ENCODE measurements at places on chromosomes 1 and 21.

DNA sequence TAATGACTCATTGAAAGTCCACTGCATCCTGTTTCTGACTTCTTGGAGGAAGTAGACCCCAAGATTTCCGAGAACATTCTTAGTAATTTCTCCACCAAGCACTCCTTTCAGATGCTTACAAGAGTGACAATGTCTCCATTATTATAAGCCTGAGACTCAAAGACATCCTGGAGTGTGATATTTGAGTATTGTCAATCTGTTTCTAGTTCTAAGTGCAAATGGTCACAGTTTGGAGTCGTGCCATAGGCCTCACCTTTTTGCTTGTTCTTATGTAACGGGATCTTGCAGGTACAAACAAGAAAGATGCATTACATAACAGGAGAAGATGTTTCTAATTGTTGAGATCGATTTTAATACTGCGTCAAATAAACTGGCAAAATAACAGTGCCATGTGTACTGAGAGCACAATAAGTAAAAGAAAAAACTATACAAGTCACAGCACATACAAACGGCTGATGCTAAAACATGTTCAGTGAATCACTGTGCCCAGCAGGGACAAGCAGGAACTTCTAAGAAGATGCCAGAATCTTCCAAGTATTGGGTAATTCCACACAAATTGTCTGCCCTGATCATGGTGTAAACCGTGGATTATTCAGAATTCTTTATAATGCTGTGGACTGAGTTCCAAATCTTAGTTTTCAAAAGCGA, 54.1 kb downstream of the CD2 start:
- DNase-seq = no peak

GRCh38 chr1:41341772-41342562, 19.3 kb upstream of the FOXO6 start:
- no peak for DNase-seq

- DNase-seq = no peak
Measured at GRCh38 chr1:105102371-105102770, 1352.7 kb downstream of the AMY1C start.

DNA sequence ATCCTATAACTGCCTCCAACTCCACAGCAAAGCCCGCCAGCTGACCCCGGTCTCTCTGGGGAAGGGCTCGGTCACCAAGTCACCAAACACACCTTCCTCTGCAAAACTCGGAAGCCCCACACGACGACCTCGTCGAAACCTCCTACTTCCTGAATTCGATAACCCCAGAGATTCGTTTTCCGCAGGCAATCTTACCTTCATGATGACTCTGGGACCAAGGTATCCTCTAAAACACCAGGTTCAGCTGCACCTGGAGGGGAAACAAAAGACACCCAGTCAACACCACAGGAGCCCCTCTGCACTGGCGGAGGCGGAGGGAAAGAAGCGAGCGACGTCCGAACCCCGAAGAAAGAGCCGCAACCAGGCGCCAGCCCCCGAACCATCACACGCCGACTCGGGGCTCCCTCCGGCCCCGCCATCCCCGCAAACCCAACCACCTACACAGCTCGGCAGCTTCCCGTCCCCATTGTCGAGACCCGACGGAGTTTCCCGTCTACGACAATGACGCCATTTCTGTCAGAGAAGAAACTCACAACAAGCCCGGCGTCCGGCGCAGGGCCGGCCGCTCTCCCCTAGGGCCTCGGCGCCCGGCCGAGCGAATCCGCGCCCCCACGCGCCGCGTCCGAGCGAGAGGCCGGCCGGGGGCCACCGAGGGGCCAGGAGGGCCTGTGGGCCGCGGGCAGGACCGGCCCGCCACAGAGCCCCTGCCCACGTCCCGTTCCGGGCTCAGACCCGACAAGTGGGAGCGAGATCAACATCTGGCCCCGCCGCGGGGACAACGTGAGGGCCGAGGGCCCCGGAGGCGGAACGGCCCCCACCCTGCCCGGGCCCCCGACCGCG, 1.0 kb downstream of the ARID4B start:
- no peak for DNase-seq

DNA sequence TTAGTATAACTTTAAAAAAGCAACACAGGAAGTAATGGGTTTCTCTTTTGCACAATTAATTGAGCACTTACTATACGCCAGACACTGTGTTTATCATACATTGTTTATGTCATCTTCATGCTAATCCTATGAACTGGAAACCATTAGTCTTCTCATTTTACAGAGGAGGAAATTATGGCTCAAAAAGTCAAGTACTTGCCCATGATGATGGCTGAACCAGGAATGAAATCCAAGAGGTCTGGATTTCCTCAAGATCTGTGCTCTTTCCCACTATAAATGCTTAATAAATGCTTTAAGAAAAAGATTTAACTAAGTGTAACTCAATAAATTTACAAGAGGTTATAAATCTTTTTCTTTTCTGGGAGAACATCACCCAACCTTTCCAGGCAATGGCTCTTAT, 303.7 kb upstream of the RRP15 start:
- DNase-seq = no peak

DNA sequence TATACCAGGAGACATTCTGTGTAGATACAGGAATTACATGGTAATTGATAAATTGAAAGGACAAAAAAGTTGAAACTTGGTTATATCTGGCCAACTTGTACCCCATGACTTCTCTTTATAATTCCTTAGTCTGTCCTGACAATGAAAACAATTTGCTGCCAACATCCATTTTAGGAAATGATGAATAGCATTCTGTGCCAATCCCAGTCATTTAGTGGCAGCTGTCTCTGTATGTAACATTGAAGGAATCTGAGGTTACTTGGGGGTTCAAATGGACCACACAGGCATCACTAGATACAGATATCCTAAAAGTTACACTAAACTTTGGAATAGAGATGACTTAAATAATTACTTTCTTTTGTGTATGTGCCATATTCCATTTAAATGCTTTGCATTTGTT, 38.2 kb downstream of the DHX9 start:
- no peak for DNase-seq

DNA sequence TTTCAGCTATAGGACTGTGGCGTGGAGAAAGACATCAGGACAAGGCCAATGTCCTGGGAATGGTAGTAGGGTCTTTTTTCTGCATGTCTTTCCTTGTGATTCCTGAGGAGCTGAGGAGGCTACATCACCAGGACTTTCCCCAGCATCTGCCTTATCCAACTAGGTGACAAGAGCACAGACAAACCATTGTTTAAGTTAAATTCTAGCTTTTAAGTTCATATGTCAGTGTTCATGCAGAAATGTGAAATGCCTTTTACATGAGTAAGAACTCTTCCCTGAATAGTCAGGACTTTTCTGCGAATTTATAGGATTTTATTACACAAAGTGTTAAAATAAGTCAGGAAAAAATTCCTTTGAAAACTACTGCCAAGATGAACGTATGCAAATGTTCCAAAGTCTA, 154.2 kb downstream of the PTGER3 start:
- no peak for DNase-seq

- no peak for DNase-seq
Measured at GRCh38 chr1:242219298-242219901, 220.5 kb upstream of the MAP1LC3C start.

Data from brain microvascular endothelial cell (primary cell).